ENCODE measurements at places on chromosomes 3 and 15. TPM values are rescaled to one million over a fixed set of nuclear protein-coding genes. Genes with fewer than 3 reads are reported as not detected.

GRCh38 chr3:111681661-111682426 is 86.7 kb upstream of the ZBED2 start:
- no peak for DNase-seq

GRCh38 chr3:153903430-153903829 is 217.8 kb upstream of the ARHGEF26 start:
- DNase-seq, result no peak

DNA sequence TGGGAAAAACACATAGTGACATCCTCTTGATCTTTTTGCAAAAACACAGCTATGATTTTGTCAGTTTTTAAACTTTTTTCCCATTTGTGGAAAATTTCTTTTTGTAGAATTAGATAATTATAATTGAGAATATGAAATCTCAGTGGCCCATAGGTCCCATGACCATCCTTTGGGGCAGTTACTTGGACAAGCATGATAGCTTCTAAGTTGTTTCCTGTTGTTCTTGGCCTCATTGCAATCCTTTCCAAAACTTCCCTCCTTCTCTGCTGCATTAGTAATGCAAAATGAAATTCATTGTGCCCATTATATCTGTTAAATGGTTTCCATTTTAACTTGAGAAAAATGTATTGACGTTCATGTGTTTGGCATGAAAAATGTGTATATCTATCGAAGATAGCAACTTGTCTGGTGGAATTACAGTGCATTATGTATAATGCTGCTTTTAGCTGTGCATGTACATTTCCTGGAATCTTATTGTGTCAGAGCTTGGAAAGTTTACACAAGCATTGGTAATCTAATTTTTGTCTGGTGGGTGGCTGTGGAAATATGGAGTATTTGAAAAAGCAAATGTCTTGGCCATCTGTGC is 70.0 kb downstream of the MDFIC2 start:
- no peak for DNase-seq

ZNF860 gene
- polyA plus RNA-seq, result 0.35 TPM

DNA sequence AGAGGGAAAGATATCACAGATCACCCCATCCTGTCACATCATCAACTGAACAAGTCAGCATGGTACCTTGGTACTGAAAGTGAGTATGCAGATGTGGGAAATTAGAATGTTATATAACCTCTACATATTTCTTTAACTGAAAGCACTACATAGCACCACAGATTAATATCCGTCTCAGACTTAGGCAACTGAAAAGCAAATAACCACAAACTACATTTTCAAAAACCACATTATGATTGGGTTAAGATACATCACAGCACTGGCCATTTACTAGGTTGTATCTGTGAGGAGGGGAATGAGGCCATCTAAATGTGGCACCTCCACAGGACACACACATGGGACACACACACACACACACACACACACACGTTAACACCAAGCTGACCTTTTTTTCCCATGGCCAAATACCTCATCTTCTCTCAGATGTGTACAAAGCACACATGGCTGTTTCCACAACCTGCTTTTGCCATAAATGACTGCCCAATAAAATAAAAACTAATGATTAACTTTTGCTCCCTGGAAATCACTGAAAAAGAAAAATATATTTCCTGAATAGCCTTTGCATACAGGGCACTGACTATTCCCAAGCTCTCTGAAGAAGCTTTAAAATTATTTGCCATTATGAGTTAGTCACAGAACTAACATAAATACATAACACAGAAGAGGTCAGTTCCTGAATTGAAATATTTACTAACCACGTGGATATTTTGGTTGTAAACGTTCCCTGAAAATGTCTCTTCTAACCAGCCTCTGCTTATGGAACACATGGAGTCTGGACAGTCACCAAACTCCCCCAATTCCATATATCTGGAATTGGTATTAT is 60.1 kb downstream of the SUMF1 start:
- DNase-seq, result no peak

- no peak for DNase-seq
These were observed 55.3 kb upstream of the PLXND1 start for GRCh38 chr3:129661766-129662165.

DNA sequence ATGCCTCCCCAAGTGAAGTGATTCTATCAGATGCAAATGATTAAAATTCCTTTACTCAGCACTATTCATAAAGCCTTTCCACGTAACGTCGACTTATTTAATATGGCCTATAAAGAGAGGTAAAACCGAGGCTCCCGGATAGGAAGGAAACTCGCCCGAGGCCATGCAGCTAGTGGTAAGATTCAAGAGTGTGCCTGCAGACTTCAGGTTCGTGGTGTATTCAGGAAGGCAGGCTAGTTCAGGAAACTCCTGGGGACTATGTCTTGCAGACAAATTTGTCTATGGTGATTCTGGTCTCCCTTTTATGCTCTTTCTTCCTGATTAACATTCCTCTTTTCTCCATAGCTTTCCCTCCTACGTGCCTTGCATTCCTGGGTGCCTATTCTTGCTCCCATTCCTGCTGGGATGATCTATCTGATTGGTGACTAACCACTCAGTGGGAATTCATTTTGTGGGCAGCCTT is 150.7 kb downstream of the SST start:
- DNase-seq, result no peak

KLHL40 gene
- 0.05 TPM for polyA plus RNA-seq

DNA sequence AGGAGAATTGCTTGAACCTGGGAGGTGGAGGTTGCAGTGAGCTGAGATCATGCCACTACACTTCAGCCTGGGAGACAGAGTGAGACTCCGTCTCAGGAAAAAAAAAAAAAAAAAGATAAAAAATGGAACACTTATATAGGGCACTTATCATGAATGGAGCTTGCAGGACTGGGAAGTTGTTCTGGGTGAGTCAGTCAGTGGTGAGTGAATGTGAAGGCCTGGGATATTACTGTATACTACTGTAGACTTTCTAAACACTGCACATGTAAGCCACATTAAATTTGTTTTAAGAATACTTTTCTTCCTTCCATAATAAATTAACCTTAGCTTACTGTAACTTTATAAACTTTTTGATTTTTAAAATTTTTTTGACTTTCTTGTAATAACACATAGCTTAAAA is 59.8 kb downstream of the SFMBT1 start:
- DNase-seq, result no peak

CHL1 gene
- 4.9 TPM for polyA plus RNA-seq

- no peak for DNase-seq
These were observed 3.0 kb upstream of the TJP1 start for GRCh38 chr15:29825227-29825626.

DNA sequence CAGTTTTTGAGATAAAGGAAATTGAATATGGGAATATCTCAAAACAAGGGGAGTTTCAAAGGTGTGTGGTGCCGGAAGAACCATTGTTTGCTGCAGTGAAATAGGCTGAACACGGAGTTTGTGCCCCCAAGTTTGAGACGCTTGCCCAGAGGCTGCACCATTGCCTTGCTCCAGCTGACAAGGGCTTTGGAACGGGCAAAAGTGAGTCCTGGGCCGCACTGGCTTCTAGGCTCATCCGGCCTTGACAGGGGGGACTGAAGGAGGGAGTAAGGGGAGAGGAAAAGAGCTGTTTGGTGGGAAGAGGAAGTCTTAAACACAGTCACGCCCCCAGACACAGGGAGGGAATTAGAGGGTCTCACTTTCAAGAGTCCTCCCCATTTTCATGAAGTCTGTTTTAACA is 269.9 kb downstream of the FAM43A start:
- DNase-seq, result no peak

DNA sequence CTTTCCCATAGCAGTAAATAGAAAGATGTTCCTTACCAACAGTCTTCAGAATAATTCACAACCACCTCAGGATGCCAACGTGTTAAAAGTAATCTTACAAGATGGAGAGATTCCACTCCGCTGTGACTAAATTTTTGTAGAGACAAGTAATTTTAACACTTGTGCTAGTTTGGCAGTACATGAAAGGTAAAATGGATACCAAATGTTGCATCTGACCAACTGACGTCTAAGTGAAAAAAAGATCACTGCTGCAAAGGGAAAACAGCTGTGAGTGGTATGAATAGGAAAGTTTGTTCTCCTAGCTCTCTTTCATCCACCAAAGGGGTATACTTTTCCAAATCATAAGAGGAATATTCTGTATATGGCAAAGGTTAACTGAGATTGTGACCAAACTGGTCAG is 2.6 kb downstream of the SPG21 start:
- DNase-seq, result no peak

DNA sequence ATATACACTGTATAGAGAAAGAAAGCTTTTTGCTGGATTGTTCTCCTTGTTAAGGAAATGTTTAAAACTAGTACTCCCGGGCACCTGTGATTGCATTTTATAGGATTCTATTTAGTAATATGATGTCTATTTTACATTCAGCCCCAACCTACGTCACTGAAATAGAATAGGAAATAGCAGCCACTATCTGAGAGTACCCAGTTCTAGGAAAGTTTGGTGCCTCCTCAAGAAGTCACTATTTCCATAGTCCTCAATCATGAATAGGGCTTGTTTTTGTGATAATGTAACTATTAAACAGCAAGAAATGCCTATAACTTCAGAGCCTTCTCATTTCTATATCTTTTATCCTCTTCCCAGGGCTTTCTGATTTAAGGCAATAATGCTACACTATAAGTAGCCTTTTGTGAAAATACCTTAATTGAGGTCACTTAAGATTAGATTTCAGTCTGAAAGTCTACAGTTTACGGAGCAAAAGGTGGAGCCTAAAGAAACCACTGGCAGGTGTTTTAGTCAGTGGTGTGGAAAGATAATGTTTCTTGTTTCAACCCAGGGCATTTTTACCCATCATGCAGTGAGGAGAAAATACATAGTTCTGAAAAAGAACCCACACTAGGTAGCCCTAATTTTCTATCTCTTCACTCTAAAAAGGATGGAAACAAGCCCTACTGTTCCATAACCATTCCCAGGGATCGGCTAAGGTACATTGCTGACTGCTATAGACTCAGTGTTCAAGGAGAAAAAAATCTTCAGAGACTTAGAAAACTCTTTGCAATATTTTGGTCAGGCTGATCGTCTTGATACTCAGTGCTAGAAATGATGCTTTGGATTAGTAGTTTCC is 38.7 kb downstream of the TIGIT start:
- DNase-seq, result no peak

MORC1 gene
- polyA plus RNA-seq, result not detected

SATB1 gene
- 11.4 TPM for polyA plus RNA-seq

DNA sequence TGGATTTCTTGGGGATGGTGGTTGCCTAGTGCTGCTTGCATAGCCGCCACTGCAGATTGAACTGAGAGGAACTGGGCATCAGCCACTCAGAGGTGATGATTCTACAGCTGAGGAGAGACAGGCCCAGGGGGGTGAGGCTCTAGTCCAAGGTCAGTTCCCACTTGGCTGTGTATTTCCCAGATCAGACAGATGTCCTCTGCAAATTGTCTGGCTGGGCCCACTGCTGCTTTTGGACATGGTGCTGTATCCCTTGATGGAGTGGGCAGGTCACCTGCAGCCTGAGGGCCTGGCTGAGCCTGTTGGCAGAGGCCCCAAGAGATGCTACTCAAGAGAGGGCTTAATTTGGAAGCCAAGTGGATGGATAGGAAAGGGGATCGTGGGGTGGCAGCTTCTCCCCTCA is 124.5 kb upstream of the CTDSPL start:
- no peak for DNase-seq

- no peak for DNase-seq
These were observed 205.3 kb downstream of the ZBTB20 start for GRCh38 chr3:114941626-114942309.

- DNase-seq, result peak; percentile 87
These were observed 417.7 kb upstream of the TBL1XR1 start for GRCh38 chr3:177615015-177615414.

DNA sequence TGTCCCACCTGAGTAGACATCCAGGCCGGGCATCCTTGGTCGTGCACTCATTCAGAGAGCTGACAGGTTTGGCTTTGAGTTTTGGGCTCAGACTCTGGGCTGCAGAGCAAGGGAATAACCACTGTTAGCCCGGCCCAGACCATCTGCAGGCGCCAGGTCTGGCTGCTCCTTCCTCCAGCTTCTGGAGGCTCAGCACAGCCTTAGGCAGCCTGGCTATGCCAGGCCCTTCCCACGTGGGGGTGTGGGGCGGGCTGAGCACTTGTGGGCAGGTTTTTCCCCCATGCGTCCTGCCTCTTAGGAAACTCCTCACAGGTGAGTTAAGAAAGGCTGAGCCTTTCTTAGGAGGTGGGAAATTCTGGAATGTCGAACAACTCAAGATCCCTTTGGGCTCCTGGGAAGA is 11.2 kb downstream of the PLA2G4B start:
- DNase-seq, result no peak

- no peak for DNase-seq
These were observed 74.7 kb downstream of the NPTN start for GRCh38 chr15:73558529-73558928.

ADPRH gene
- 5.4 TPM for polyA plus RNA-seq

DNA sequence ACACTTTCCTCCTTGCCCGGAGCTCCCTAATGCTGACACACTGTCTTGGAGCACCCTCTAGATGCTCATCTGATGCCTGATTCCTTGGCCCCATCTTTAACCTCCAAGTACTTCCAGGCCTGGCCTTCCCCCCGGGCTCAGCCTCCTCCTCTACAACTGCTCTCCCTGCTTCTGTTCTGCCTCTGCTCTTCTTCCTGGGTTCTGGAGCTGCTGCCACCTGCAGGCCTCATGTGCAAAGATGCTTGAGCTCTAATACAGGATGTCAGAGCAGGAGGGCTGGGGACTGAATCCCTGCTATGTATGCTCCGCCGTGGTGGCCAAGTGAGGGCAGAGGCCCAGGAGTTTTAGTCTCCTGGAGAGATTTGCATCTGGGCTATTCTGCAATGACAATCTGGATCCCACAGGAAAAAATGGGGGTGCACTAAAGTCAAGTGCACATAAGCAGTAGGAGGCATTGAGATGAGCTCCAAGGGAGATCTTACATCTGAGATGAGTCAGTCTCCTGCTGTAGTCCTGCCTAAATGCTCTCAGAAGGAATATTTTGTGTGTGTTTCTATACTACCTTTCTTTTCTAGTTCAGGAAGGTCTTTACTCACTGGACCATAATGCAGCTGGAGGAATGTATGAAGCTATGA is 296.3 kb downstream of the UACA start:
- DNase-seq, result peak; percentile 72

DNA sequence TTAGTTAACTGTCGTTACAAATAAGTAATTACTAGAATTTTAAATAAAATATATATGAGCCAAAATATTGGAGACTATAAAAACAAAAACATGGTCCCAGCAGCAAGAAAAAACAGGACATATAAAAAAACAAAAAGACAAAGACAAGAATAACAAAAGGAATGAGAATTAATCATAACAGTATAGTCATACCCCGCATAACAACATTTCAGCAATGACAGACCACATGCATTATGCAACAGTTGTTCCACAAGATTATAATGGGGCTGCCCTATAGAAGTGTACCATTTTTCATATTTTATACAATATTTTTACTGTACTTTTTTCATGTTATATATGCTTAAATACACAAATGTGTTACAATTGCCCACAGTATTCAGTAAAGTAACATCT is 5.6 kb downstream of the HLTF start:
- no peak for DNase-seq

TMOD2 gene
- 1.5 TPM for polyA plus RNA-seq

STXBP5L gene
- polyA plus RNA-seq, result not detected
